ENCODE measurements at places on chromosomes 4 and X.

DNA sequence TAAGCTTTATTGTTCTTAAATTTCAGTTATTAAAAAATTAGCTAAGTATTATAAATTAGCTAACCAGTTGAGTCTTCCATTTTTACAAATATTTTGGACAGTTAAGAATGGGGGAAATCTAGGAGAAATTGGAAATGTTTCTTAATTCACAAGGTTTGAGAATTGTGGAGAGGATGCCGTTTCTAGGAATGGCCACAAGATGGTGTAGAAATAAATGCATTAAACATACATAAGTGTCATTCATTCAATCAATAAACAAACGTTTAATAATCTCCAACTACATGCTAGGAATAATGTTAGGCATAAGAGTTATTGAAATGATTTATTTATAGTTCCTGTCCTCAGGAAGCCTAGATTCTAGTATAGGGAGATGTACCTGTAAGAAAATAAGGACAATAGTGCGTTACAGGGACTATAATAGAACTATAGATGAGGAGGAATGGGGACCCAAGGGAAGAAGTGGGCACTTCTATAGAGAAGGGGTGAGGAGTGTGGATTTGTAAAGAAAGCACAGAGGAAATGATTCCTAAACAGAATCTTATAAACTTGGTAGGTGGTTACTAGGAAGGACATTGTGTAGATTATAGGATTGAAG is 195.7 kb upstream of the ANK2 start:
- DNase-seq: no peak

DNA sequence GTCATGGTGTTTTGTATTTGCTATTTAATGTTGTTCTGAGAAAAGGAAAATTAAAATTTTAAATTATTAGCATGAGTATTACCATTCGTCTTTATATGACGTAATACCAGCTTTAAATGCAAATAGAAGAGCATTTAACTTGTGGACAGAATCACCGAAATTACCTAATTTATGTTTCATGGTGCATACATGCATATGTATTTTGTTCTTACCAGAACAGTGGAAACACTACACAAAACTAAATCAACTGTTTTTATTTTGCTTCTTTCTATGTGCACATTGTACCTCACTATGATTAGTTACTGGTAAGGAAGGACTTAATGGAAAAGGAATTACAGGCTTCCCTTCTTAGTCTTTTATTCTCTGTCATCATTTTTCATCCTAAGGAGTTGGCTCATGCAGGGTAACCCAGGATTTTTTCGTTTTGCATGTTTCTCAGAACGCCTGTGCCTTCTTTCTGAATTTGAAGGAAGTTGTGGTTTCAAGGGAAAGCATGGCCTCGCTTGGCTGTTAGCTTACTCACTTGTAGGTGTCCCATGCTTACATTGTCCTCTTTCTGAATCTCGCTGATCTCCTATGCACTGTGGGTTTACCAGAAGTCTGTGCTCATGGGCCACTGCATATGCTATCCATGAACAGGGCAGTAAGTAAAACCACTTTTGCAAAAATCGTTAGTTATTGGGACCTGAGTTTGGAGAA is 300.0 kb upstream of the PUDP start:
- no peak for DNase-seq

DNA sequence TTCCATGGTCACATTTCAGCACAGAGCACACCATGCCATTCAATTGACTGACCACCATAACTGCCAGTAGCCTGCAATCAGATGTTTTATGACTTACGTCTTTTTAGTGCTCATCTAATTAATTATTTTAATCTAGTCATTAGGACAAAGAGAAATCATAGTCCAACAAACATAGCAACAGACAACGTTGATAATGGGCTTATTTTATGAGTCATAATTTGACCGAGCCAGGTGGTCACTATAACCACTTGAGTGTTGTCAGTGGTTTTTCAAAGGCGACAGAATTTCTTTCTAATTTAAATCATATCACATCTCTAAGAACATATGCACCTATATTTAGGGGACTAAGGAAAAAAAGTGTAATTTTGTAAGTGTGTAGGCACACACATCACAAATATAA is 1.9 kb downstream of the SEC24D start:
- DNase-seq: no peak

DNA sequence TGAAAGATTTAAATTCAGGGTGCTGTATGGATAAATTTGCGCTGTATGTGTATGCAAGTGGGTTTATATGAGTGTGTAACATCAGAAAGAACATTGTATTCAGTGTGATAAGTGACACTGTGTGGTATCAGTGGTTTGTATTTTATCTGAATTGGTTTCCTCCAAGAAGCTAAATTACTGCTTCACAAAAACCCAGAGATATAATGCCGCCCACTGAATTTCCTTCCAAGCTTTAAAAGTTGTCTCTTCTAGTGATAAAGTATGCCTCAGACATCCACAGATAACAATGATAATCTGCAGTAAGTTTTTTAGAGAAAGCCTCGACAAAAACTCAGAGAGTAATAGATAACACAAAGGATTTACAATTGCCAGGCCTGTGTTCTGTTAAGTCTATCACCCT is 710.6 kb upstream of the HS3ST1 start:
- no peak for DNase-seq

GRCh38 chr4:138805736-138806135 is 209.8 kb upstream of the NOCT start:
- no peak for DNase-seq

GRCh38 chrX:43559644-43560043 is 96.5 kb upstream of the MAOA start:
- DNase-seq: peak; percentile 1

GRCh38 chr4:37798616-37799015 is 27.9 kb upstream of the PGM2 start:
- DNase-seq: no peak

GRCh38 chr4:56134266-56134665 is 185.5 kb downstream of the CEP135 start:
- DNase-seq: no peak

DNA sequence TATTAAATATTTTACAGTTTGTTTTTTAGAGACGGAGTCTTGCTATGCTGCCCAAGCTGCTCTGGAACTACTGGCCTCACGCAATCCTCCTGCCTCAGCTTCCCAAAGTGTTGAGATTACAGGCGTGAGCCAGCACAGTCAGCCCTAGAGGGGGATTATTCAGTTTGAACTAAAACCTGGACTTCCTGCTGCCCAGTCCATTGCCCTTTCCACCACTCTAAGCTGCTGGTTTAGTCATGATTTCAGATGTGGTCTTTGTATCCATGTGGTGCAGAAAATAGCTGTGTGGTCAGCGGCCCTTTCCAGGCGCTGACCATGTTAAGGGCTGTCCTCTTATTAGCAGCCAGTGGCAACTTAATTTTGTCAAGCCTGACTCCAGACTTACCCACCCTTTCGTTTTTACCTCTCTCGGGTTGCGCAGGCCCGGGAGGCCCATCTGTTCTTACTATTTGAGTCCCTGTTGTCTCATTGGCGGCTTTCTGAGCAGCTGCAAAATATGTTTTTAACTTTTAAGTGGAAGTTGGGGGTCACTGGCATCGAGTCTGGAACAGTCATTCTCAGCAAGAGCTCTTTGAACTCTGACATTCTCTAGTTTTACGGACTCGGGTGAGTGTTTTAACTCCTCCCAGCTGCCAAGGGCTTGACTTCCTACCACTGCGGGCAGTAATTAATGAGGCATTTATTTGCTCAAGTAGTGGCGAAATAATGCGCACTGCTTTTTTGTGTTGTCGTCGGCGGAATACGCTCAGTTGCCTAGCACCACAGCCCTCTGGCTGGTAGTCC is 773 bp upstream of the VMA21 start:
- peak; percentile 13 for DNase-seq

DNA sequence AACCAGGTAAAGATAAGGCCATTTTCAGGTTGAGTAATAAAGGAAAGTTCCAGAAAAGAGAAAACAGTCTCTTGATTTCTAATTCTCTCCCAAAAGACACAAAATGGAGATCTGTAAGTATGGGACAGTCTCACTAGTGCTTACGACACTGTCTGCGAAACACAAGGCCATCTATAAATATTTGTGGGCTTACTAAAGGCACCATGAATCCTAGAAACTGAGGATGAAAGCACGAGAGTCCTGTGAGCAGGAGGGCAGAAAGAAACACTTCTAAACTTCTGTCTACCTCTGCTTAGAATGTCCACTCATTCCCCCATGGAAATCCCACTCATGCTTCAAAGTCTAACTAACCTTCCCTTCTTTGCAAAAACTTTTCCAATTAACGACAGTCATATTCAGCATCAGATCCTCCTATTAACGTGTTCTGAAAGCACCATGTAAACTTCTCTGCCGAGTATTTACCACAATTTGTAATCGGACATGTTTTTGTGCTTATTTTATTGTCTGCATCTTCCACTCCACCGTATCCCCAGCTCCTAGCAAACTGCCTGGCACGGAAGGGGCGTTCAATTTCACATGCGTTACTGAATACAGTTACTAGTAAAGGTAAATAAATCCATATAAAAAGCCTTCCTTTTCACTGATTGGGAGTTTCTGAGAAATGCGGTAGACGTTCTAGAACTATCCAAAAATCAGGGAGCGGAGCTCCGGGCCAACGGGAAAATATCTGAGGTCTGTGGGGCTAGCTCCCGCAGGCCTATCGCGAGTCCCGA is 665 bp downstream of the PSMD10 start:
- DNase-seq: no peak

DNA sequence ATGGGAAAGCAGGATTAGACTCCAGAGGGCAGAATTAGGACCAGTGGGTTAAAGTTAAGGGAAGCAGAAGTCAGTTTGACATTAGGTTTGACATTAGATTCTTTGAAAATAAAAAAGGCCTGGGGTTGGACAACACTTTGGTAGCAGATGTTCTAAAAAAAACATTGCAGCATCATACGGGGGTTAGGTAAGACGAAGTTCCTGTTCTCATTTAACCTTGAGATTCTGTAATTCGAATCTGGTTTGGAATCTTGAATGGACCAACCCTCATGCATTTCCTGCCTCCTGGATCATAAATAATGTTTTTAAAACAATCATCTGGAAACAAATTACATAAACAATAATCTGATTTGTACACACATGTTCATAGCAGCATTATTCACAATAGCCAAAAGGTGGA is 181.0 kb downstream of the SHROOM3 start:
- no peak for DNase-seq

DNA sequence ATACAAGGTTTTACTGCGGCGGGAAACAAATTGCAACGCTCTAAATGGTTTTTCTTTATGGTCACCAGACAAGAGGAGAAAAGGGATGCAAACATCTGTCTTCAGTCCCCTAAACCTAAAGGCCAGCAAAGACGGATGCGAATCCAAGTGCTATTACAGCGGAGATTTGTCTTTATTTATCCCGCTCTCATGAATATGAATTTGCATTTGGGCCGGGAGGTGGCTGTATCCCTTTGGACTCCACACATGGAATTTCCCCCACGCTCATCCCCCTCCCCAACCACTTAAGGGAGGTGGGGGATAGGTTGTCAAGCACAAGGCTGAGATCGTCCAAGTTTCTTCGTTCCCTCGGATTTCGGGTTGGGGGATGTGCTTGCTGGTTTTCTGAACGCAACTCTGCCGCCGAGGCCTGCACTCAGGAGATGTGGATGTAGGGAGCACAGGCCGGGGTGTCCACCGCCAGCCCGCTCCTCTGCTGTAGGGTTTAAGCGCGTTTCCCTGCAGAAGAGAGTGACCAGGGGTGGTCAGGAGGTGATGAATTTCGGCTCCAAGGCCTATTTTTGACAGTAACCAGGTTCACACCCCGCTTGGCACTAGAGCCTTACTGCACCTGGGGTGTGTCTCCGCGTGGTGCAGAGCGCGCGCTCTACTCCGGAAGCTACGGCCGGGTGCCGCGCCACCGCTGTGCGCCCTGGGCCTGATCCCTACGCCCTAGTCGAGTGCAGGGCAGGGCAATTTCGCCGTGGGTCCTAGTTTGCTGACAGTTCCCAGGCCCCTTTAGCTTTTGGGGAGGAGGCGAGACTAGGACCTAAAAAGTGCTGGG is 2.3 kb upstream of the PHOX2B start:
- no peak for DNase-seq

- no peak for DNase-seq
Observed at GRCh38 chrX:22987452-22987851, 12.3 kb upstream of the DDX53 start.

GRCh38 chr4:37988670-37989069 is 28.5 kb downstream of the PTTG2 start:
- DNase-seq: no peak

GRCh38 chrX:129637217-129638109 is 17.3 kb downstream of the APLN start:
- DNase-seq: peak; percentile 45

- no peak for DNase-seq
Observed at GRCh38 chrX:20388594-20388993, 121.9 kb upstream of the RPS6KA3 start.

- no peak for DNase-seq
Observed at GRCh38 chrX:80876877-80877276, 67.2 kb upstream of the BRWD3 start.

GRCh38 chr4:84378356-84378755 is 120.7 kb downstream of the NKX6-1 start:
- DNase-seq: no peak

DNA sequence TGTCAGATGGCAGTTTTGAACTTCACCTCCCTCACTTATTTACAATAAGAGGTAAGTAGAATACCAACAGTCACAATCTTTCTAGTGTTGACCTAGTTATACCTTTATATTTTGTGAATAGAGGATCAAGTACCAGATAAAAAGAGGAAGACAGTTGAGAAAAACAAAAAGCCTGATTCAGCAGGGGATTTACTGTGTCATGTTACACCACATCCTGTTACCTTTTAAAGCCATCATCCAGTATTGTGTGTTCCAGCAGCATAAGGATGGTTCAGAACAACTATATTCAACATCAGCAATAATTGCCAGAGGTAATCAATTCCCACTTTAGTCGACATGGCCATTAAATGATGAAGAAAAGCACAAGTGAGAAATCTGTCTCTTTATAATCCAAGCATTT is 21.3 kb upstream of the CXCL6 start:
- no peak for DNase-seq

DNA sequence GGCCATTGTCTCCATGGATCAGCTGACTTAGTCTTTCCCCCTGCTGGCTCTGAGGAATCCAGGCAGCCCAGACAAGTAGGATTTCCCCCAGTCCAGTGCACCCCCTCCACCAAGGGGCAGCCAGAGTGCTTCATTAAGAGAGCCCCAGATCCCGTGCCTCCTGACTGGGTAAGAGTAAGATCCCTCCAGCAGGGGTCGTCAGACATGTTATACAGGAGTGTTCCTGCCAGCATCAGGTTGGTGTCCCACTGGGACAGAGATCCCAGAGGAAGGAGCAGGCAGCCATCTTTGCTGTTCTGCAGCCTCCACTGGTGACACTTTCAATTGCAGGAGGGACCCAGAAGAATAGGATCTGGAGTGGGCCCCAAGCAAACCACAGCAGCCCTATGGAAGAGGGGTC is 29.0 kb upstream of the INPP4B start:
- DNase-seq: no peak

- DNase-seq: peak; percentile 19
Observed at GRCh38 chrX:53716328-53717088, 30.0 kb upstream of the HUWE1 start.

DNA sequence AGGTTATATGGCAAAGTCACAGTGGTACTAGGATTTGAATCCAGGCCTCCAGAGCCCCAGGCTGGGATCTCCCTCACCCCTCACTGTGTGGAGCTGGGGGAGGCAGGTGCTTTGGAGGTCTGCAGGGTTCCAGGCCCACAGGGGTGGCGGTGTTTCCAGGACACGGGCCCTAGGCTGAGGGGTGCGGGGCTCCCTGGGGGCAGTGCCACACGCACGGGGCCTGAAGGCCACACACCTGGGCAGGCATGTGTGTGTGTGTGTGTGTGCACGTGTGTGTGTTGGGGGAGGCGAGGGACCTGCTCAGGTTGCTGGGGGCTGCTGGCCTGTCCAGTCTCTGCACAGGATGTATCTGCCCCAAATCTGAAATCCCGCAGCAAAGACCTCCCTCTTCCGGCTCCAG is 18.8 kb downstream of the SH3TC1 start:
- DNase-seq: no peak
